ENCODE measurements at places on chromosomes 16 and 17.

- DNase-seq, result peak; percentile 31
Observed at GRCh38 chr17:3012926-3013581, 50.4 kb downstream of the OR1D5 start.

GRCh38 chr17:51372345-51373004, 112.1 kb downstream of the UTP18 start:
- no peak for DNase-seq

GRCh38 chr16:1613211-1613622, 1.1 kb downstream of the CRAMP1 start:
- no peak for DNase-seq

GRCh38 chr16:73064212-73064993, 16.5 kb upstream of the ZFHX3 start:
- DNase-seq, result no peak

GRCh38 chr17:64028874-64029464, 8.5 kb upstream of the ICAM2 start:
- DNase-seq, result peak; percentile 60

GRCh38 chr17:80825471-80826345, 165.9 kb upstream of the CHMP6 start:
- DNase-seq, result no peak
